ENCODE measurements at places on chromosomes 7 and 10. TPM values are rescaled to one million over a fixed set of nuclear protein-coding genes. Genes with fewer than 3 reads are reported as not detected.

The TUBAL3 gene
- total RNA-seq, result 0.36 TPM

The PTPN20 gene
- total RNA-seq, result 13.0 TPM

The SNX10 gene
- total RNA-seq, result 1.1 TPM

The FAM25G gene
- not detected for total RNA-seq

The LRIT1 gene
- not detected for total RNA-seq

GRCh38 chr10:6204063-6204340, 1.3 kb downstream of the PFKFB3 start:
- H3K27ac ChIP-seq, result peak overlapping the region; percentile 98
- no peaks in the 10 kb centered on the region for H3K27me3 ChIP-seq
- H3K36me3 ChIP-seq, result no peaks in the 10 kb centered on the region
- H3K4me1 ChIP-seq, result peaks cover 64% of the 10 kb centered on the region
- H3K4me3 ChIP-seq, result peak overlapping the region; percentile 94

- H3K36me3 ChIP-seq, result no peaks in the 10 kb centered on the region
- peak overlapping the region; percentile 11 for H3K27ac ChIP-seq
- no peak overlapping the region for H3K4me3 ChIP-seq
- H3K27me3 ChIP-seq, result peaks cover 13% of the 10 kb centered on the region
- DNase-seq, result no peak
These were observed 8.2 kb upstream of the NRG3 start for GRCh38 chr10:81866753-81867152.

- H3K27me3 ChIP-seq, result no peaks in the 10 kb centered on the region
- no peaks in the 10 kb centered on the region for H3K4me1 ChIP-seq
- DNase-seq, result no peak
- H3K27ac ChIP-seq, result no peak overlapping the region
These were observed 114.5 kb upstream of the POM121L12 start for GRCh38 chr7:52920977-52921376.

All from left ventricle myocardium inferior (tissue), 1 donor.